SW480 (cell line): ENCODE measurements at places on chromosomes 6 and 20.

- no peak for DNase-seq
These were observed 11.2 kb downstream of the KIZ start for GRCh38 chr20:21137078-21137477.

DNA sequence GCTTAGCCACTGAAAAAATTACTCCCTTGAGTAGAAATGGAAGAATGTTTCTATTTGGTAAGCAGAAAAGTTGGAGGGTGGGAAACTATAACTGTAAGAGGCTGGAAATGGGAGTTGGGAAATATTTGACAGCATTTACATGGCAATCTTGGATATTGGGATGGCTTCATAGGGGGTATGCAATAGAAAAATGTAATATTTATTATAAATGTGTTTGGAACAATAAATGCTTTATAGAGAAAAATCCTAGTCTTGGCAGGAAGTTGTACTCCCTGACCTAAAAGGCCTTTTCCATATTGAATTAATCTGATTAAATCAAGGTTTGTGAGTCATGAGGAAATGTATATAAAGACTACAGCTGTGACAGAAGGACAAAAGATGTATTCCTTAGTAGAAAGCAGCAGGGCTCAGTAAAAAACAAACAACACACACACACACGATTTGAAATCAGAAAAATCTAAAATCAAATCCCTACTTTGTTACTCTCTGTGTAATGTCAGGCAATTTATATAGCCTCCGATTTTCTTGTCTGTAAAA is 272.3 kb downstream of the CD109 start:
- DNase-seq = no peak

GRCh38 chr20:58714340-58714922 is 21.8 kb downstream of the NPEPL1 start:
- DNase-seq = no peak

GRCh38 chr6:163332575-163332974 is 81.9 kb upstream of the QKI start:
- DNase-seq = no peak

- DNase-seq = no peak
These were observed 17.7 kb upstream of the BAK1 start for GRCh38 chr6:33597551-33598322.

DNA sequence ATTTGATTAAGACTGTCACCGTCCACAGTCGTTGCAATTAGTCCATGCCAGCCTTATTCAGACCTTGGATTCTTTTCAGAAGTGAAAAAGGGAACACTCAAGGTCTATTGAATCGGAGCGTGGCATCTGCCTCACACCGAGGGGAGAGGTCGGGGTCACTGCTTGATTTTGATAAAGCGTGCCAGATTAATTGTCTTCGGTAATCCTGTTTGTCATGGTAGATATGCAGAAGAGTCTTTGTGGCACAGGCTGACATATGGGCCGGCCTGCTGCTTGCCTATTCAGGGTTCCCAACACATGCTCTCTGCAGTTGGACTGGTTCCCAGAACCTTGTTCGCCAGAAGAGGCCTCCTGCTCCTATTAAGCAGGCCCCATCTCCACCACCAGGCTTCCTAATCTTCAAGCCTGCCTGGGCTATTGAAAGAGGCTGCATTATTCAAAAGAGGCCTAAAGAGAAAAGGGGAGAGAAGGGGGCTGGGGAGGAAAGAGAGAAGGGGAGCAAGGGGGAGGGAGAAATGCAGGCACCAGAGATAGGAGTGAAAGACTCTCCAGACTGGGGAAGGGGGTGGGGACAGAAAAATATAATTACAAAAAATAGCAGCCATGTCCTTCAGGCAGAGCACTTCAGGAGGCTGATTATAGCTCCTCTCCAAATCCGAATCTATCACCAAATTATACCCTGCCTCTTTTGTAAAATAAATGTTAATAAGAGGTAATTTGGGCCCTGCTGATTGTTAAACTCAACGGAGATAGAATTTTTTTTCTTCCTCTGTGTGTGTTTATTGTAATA is 611.3 kb downstream of the HDGFL1 start:
- DNase-seq = no peak

DNA sequence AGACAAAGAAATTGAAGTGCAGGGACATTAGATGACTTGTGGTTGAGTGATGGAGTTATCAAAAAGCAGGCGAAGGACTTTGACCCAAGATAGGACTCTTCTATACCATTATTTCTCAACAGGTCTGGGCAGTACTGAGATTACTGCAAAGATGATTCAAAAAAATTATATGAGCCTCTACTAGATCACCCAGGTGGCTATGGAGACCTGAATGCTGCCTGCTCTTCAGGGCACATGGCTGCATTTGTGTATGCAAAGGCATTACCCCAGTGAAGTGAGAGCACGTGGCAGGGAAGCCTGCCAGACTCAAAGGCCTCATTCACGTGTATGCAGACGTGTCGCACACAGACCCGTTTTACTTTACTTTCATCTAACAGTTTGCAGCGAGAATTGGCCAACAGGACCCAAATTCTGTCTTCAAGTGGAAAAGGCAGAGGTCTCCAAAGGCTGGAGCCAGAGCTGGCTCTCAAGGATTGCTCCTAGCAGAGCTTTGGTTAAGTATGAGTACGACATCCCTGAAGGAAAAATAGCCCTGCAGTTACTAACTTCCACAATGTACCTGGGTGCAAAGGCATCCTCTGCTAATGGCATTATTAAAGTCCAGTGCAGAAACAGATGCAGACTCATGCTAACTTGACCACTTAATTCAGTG is 113.8 kb upstream of the ARMC2 start:
- DNase-seq = no peak
